Stimulated activated CD4-positive, alpha-beta T cell treated with anti-CD3 and anti-CD28 coated beads, Interleukin-1b, Interleukin-23, amount 100 ng/mL, for 24 hours (primary cell): ENCODE measurements at places on chromosomes 1 and 21.
A peak's percentile ranks its signal among the peaks of the same experiment; 100 is the strongest.

DNA sequence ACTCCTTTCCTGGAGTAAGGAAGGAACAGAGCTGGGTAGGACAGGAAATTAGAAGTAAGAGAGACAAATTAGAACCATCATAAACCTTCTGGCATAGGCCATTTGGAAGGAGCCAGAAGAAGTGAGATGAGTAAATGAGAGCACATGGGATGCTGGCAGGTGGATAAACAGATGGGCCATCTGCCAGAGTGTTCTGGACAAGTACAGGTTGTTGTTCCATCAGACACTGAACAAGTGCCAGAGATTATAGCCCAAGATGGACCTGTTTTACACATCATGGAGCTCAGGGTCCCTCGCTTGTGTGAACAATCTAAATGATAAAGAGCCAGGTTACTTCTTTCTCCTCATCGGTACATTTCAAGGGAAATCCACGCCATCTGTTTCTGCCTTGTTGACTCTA is 200.3 kb downstream of the HHIPL2 start:
- DNase-seq: no peak

- DNase-seq: no peak
Observed at GRCh38 chr1:95041491-95042165, 31.1 kb downstream of the ALG14 start.

DNA sequence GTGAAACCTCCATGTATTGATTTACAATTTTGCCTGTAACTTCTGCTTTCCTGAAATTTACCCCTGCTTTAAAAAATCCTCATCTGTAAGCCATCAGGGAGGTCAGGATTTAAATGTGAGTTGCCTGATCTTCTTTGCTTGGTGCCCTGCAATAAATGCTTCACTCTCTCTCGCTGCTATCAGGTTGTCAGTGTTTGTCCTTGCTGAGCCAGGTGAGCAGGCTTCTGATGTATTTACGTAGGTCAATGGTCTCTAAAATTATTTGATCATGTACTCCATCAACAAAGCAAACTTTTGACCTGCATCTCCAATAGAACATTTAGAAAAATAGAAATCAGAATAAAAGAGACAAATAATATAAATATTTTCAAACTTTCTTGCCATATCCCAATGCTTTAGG is 453.4 kb downstream of the DPYD start:
- no peak for DNase-seq

- no peak for DNase-seq
Observed at GRCh38 chr1:160296036-160296435, 11.1 kb upstream of the PEX19 start.

DNA sequence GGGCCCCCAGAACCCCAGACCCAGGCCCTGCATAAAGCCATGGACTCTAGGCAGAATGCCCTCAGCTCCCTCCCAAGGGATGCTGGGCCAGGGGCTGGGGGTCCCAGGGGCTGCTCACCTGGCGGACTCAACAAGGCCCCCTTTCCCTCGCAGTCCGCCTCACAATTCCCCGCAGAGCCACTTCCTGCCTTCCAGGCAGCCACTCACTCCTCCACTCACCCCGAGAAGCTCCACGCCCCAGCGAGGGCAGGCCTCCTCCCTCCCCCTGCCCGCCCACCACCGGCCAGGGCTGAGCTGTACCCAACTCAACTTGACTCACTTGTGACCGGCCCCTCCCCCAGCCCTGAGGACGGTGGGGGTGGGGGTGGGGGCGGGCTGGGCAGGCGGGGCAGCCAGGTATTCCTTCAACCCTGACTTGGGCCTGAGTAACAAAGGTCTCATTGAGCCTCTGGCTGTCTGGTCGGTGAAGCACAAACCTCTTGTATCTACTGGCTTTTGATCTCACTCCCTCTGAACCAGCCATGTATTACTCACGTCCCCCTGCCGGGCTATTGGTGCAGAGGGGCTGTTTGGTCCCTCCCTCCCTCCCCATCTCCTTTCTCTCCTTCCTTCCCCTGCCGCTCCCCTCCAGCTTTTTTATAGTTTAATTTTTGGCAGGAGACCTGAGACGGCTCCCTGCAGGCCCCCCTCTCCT is 5.9 kb downstream of the BLACAT1 start:
- no peak for DNase-seq

DNA sequence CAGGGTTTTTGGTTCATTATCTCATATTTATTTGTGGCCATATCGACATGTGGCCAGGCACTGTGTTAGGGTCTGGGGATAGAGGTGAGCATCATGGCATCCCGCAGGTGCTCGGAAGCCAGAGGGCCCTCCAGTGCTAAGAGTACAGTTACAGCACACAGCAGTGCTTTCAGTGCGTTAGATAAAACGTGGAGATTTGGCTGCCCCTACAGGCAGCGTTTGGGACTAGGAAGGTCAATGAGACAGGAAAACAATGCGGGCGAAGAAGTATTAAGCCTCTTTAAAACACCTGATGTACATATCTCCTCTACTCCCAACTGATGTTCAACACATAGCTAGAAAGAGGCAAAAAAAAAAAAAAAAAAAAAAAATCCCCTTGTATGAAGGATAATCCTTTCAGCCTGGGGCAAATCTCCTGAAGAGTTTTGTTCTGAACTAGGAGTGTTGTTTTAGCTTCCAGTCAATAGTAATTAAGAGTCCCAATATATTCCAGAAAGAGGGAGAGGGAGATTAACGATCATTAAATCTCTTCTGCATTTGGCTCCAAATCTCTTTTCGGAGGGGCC is 80.1 kb downstream of the CAPZB start:
- DNase-seq: no peak

DNA sequence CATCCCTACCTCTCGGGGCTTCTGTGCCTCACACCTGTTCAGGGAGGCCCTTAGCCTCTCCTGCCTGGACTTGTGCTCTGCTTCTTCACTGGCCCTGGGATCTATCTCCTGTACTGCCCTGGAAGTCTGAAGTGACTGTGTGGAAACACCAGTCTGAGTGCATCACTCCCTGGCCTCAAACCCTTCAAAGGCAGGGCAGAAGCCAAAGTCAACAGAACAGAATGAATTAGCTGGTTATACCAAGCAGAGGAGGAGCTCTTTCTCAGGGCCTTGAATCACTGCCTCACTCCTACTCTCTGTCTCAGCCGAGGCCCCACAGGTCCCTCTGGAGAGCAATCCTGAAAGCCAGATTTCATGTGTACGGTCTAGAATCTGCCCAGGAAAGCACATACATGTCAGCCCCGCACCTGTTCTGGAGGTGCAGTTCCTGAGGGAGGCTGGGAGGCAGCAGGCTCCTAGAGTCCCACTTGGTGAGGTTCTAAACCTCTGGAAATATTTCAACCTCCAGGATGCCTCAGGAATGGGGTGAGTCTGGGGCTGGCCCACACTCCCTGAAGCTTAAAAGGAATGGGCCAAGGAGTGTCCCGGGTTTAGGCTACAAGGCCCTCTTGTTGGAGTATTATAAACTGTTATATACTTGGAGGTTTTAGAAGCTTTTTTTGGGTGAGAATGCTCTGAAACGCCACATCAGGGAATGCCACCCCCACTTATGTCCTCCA is 98.3 kb downstream of the ABCA4 start:
- DNase-seq: no peak

DNA sequence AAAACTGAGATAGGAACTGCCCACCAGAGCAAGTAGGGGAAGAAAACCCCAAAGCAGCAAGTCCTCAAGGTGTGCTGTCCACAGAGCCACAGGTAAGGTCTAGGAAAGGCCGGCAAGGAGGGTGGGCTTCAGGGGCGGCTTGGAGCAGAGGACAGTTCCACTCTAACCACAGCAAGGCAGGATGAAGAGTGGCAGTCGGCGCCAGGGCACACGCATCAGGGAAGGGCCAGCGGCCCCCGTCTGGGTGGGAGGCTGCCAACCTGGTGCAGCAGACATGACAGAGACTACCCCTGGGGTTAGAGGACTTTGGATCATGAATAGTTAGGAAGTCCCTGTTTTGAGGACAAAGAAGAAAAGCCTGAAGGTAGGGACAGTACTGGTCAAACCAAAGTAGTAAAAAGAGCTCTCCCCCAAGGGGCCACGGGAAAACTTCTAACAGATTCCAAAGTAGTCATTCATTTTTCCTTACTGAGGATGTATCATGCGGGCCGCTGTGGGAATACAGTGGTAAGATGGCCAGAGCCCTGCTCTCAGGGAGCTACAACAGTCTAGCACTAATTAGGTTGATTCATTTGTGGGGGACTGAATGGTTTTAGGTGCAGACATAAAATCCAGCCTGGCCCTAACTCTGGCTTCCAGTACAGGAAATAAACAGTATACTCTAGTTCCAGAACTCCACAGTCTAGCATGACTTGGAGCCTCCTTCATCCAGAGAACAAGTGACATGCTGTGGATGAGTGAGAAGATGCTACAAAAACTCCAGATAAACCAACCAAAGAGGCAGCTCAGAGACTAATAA is 3.5 kb upstream of the RAP1GAP start:
- DNase-seq: no peak

DNA sequence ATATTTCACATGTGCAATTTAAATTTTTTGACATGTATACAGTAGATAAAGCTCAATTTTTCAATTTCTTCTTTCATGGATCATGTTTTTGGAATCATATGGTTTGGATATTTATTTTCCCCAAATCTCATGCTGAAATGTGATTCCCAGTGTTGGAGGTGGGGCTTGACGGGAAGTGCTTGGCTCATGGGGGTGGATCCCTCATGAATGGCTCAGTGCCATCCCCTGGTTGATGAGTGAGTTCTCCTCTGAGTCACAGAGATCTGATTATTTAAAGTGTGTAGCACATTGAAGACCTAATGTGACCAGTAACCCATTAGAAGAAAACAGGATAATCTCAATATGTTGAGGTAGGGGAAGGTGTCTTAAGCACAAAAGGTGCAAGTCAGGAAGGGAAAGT is 9.1 kb upstream of the IFI16 start:
- no peak for DNase-seq

DNA sequence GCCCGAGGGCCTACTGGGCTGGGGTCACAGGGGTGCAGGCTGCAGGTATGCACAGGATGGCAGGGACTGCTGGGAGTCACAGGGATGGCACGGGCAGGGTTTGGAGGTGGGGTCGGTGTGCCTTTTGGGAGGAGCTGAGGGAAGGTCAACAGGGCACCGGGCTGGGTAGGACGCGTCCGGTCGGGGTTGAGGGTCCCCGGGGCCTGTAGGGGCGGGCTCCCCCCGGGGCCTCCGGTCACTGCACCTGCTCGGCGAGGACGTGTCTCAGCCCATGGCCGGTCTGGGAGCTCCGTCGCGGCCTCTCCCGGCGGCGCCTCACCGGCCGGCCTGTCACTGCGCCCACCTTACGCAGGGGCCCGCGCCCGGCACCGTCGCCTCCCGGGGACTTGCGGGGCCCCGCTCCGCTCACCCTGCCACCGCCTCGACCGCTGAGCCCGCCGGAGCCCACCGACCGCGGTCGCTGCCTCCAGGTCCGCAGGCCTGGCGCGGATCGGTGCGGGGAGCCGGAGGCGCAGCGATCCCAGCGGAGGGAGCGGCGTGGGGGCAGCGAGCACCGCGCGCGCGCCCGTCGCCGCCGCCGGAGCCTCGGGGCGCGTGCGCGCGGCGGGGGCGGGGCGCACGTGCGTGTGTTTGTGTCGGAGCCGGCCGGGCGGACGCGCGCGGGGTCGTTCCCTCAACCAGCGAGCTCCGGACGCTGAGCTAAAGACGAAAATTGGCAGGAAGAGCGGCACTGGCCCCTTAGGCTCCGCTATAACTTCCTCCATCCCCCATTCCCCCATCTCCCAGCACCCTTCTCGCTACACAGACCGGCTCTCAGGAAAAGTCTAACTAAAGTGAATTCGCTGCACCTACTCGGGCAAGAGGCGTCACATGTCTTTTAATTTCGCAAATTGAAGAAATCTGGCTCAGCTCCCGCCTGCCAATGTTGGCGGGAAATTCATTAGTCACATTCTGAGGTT is at the start of gene AMIGO1:
Gene AMIGO1 (minus strand): TSS at position 552 of the 959 bp plus-strand sequence. CDS start 815 bp downstream, outside the sequence.
- peak; percentile 52 for DNase-seq

DNA sequence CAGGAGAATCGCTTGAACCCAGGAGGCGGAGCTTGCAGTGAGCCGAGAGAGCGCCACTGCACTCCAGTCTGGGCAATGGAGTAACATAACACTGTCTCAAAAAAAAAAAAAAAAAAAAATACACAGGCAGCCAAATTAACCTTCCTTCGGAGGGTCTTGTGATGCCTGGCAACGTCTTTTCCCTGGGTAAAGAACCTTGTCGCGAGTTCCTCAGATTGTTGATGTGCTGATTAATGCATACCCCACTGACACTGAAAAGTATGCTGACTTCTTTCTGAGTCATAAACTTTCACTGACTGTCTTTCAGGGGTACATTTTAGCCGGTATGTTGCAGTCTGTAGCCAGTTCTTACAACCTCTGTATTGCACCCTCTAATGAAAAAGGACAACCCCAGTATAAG is 95.1 kb upstream of the SOD1 start:
- no peak for DNase-seq

DNA sequence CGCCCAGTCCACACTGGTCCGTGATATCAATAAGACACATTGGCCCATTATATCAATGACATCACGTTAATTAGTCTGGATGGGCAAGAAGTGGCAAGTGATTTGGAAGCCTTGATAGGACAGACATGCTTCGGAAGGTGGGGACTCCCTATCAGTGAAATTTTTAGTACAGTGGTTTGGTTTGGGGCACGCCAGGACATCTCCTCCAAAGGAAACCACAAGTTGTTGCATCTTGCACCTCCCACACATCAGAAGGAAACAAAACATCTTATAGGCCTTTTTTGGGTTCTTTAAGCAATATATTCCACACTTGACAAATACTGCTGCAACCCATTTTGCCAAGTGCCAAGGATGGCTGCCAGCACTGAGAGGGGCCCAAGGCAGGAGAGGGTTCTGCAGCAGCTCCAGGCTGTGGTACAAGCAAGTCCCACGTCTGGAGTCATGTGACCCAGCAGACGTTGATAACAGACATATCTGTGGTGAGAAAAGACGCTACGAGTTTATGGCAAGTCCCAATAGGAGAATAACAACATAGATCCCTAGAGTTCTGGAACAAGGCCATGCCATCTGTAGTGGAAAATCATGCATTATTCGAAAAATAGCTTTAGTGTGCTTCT is 95.3 kb upstream of the DISP3 start:
- DNase-seq: no peak

DNA sequence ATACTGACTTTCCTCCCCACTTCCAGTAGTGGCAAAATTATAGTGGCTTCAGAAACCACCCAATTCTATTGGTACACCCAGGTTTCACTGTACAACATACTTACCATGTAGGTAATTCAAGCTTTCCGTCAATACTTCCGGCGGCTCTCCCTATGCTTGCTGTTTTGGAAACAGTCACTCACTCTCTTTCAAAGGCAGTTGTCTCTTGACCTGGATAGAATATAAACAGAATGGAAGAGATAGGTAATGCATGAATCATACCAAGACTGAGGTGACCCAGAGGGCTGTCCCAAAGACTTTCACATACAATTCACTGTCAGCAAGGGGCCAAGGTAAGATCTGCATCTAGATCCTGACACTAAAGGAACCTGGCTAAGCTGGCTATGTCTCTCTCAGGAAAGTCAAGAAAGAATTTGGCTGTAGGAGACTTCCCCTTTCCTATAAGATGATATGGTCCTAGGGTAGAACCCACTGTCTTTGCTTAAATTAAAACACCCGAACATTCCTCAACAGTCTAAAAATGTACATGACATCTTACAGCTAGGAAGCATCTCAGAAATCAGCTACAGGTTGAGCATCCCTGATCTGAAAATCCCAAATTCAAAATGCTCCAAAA is 59.6 kb downstream of the LUZP1 start:
- DNase-seq: no peak
